ENCODE measurements at places on chromosomes 2 and 18.

DNA sequence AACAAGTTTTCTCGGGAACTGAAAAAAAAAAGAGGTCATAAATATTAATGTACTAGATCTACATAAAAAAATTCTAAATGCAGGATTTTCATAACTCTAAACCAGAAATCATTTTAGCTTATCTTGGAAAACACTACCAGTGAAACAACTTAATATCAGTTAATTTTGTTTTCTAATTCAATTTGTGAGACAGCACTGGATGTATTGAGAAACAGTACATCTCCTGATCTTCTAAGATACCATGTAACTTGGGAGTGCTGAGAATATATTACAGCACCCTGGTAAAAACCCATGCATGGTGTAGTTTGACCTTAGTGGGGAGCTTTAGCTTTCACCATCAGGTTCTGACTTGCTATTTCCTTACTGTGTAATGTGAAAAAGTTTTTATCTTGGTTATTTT is 129.6 kb downstream of the NRXN1 start:
- no peak for DNase-seq

- DNase-seq: no peak
These were observed 453.7 kb upstream of the CELF4 start for GRCh38 chr18:38019292-38019691.

DNA sequence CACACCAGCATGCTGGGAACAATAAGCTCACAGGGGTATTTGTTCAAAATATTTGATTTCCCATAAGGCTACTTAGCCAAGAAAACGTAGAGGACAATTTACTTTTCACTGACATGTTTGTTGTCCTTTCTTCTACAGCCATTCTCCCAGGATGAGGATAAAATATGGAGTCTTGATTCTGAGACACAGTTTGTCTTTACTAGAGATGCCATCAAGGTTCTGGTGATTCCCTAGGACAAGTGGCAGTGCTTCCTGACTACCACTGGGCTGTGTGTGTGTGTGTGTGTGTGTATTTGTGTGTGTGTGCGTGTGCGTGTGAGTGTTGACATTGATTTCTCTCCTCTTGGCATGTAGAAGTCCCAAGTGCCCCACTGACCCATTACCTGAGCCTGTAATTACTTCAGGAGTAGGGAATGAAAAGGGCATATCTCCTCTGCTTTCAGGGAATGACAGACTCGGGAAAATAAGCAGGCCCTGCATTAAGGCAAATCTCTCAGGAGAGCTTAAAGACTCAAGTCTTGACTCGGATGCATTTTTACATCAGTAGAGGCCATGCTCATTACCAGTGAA is 761.6 kb downstream of the DCC start:
- no peak for DNase-seq

DNA sequence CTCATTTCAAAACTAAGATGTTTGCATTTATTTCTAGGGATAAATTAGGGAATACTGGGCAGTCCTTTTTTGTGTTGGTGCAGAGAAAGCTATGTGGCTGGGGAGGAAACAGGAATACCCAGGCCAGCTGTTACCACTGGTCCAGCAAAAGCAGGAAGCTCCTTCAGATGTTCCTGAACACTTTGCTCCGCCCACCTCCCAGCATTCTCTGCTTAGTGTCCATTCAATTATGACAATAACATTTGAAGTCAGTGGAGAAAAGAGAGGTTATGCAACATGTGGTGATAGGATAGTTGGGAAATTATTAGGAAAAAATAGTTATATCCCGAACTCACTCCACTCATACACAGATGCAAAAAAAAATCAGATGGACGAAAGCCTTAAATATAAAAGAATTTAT is 22.1 kb upstream of the ARPC2 start:
- DNase-seq: no peak

DNA sequence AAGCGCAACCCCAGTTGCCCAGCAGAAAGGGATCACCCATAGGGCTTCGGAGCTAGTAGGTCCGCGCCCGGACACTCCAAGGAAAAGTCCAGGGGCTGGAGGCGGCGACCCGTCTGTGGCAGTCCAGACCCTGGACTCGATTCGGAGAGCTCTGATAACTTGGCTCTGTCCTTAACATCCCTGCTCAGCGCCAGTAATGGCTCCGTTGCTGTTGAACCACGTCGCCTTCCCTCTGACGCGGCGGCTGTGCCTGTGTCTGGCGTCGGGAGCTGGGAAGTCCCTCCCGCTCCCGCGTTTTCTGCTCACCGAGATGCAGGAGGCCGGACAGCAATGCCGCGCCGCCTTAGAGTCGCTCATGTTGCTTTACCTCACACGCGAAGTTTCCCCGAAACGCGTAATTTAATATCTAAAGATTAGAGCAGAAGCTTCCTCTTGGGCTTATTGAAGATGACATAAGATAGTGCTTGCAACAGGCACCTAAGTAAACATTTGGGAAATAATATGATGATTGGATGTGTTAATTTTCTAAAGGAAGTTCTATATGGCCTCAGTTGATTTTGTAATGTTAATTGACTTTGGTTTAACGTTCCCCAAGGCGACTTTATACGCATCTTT is 1.3 kb upstream of the ZBTB14 start:
- no peak for DNase-seq

DNA sequence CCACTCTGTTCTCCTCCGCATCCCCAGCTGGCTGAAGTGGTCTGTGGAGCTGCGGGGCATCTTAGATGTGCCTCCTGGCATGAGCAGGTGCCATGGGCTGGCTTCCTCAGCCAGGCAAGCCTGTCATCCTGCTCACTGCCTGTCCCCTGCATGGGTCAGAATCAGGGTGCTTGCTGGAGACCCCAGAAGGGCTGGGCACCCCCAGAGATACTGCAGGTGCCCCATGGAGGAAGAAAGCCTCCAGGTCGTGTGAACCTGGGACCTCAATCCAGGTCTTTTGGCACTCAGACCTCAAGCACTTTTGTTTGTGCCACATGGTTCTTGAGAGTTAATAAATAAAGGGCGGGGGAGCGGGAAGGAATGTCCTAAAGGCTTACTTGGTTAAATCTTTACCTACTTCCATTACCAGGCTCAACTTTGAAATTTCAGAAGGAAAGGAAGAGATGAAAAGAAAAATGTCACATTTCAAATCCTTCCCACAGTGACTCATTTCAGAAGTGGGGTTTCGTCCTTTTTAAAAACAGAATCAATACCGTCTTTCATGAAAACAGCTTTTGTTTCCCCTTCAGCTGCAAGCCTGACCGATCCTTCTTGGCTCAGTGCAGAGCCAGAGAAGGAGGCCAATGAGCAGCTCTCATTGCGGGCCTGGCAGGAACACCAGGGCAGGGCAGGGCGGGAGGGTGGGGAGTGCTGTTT is 69.9 kb downstream of the RHOB start:
- peak; percentile 63 for DNase-seq
